Mesangial cell (primary cell): ENCODE measurements at places on chromosomes 16 and 17. TPM values are rescaled to one million over a fixed set of nuclear protein-coding genes. Genes with fewer than 3 reads are reported as not detected.

The CD19 gene
- 0.16 and 0.25 TPM in 2 replicates for total RNA-seq

The HBQ1 gene
- total RNA-seq = 4.9 TPM in 1 of 2 replicates, not detected in the other

The CDIP1 gene
- total RNA-seq = 18.6 and 19.9 TPM in 2 replicates

The RRAD gene
- 23.1 and 59.2 TPM in 2 replicates for total RNA-seq

The NPIPA2 gene
- 0.13 TPM in 1 of 2 replicates, not detected in the other for total RNA-seq

The IL17C gene
- not detected in 2 replicates for total RNA-seq

The SSTR5 gene
- not detected in 2 replicates for total RNA-seq

The ZMYND15 gene
- 0.13 and 0.16 TPM in 2 replicates for total RNA-seq

The HS3ST6 gene
- not detected in 2 replicates for total RNA-seq

The TBC1D3D gene
- total RNA-seq = 2.8 TPM in 1 of 2 replicates, not detected in the other

The MKS1 gene
- total RNA-seq = 10.8 and 14.6 TPM in 2 replicates

The ATAD5 gene
- total RNA-seq = 0.38 and 3.9 TPM in 2 replicates

The NPIPB9 gene
- total RNA-seq = 0.38 TPM in 1 of 2 replicates, not detected in the other

The PLA2G10 gene
- not detected in 2 replicates for total RNA-seq

The CALB2 gene
- 0.76 TPM in 1 of 2 replicates, not detected in the other for total RNA-seq

The GALR2 gene
- total RNA-seq = 0.16 and 1.3 TPM in 2 replicates

The GRIN2A gene
- total RNA-seq = 0.13 TPM in 1 of 2 replicates, not detected in the other
